NCI-H1930 (cell line): ENCODE measurements at places on chromosomes 11 and 22.
A peak's percentile ranks its signal among the peaks of the same experiment; 100 is the strongest.

DNA sequence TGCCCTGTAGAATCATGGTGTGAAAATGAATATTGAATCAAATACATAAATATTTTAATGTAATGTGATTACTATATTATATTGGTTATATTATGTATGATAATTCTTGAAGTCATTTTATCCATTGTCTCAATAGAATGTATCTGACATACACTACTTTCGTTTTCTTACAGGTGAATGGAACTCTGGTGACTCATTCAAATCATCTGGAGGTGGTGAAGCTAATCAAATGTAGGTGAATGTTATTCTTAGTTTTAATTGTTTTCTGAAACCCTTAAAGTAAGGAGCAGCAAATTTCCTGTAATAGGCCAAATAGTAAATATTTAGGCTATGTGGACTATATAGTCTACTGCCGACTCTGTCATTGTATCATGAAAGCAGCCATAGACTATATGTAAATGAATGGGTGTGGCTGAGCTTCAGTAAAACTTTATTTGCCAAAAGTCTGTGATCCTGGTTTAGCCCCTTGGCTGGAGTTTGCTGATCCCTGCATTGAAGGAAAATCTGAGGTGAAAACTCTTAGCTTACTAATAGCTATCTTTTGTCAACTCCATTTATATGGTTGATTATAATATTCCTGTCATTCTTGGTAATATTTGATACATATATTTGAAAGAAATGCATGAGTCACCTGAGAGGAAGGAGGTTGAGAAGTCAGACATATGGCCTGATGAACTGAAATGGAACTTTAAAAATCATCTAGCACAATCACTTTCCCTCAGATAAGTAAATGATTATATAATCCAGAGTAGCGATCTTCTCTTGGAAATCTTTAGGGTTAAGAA lies 87.2 kb upstream of the GRIK4 start:
- DNase-seq: no peak

DNA sequence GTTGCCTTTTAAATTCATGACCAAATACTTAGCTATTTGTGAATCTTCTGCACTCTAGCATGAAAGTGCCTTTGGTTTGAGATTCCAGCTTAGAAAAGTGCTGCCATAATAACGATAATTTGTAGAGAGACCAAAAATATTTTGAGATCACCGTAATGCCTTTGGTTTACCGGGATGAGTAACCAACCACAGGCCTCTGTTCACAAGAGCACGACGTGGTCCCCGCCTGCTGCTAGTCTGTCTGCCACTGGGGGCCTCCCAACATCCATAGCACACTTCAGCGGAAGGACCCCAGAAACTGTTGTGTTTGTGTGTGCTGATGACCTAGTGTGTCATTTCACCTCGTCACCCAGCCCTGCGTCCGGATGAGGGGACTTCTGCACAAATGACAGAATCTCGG lies 67.0 kb upstream of the RASSF10 start:
- DNase-seq: no peak

- DNase-seq: no peak
Measured at GRCh38 chr11:94866231-94866822, 98.2 kb downstream of the AMOTL1 start.

DNA sequence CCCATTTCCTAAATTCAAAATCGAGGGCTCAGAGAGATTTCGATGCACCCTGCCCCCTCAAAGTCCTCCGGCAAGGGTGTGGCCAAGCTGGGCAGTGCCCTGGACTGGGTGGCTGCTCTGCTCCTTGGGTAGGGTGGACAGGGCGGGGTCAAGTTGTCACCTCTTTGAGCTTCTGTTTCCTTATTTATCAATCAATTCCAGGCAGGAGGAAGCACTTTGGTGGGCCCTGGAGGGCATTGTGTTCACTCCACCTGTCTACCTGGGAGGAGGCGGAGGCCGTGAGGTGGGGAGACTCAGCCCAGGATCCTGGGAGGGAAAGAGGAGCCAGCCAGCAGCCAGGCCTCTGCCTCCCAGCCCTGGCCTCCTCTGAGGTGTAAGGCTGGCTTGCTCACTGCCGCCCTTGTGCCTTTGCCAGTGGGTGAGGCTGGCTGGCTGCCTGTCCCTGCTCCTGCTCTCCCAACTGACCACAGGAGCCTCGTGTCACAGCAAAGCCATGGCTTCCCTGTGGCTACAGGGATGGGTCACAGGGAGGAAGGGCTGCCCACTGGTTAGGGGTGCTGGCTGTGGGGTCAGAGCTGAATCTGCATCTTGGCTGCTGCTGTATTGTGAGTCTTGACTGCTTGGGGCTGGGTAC lies 25.5 kb upstream of the SHISAL1 start:
- no peak for DNase-seq

GRCh38 chr11:129917231-129917630 lies 21.9 kb upstream of the NFRKB start:
- DNase-seq: no peak

DNA sequence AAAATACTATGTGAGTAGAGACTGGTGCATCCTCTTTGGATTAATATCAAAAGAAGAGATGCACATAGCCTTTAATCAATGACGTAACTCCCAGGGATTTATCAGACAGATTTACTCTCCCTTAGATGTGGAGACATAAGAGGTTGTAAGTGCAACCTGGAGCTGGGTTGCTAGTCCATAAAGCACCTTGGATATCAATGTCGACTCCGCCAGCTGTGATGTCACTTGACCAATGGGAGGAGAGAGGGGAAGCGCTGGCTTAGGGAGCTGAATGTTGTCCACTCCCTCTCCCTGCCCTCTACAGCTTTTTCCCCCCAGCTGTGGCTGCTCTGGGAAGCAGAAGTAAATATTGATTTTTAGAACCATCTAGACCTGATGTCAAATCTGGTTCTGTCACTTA lies 28.9 kb upstream of the TMEM86A start:
- DNase-seq: no peak

DNA sequence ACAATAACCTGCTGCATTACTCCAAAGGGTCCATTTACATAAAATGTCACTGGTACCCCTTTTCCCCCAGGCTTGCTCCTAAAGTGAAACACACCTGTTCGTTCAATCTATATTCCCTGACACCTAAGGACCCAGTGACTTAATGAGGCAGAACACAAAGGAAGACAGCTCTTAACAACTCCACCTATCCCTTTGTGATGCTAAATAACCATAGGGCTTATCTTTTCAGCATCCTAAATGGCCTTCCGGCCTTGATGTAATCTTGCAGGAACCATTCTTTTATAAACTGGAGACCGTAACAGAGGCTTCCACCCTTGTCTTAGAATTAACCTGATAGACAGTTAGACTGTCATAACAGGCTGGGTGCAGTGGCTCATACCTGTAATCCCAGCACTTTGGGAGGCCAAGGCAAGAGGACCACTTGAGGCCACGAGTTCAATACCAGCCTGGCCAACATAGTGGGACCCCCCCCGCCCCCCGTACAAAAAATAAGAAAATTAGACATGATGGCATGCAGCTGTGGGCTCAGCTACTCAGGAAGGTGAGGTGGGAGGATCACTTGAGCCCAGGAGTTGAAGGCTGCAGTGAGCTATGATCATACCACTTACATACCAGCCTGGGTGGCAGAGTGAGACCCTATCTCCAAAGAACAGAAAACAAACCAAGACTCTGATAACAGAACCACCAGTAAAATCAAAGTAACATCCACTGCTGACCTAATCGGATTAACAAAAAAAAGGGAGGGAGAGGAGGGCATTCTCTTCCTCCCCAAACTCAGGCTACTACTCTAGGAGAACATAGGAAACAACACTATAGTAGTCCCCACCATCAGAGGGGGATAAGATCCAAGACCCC lies 5.1 kb downstream of the CHEK2 start:
- no peak for DNase-seq

DNA sequence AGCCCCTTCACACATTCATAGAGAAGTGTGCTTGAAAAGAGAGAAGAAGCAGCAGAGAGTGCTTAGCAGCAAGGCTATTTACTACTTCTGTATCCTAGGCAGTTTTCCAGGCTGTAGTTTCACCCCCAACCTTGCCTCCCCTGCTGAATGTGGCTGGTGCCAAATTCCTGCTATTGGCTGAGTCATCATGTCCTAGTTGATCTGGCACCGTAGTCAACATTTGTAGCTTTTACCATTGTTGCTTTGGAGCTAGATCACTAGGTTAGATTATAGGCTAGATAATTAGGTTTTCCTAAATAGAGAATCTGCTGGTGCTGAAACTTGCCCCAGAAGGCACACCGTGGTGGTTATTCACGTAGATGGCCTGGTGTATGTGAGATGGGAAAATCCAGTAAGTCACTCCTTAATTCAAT lies 32.7 kb downstream of the ARHGAP42 start:
- no peak for DNase-seq

DNA sequence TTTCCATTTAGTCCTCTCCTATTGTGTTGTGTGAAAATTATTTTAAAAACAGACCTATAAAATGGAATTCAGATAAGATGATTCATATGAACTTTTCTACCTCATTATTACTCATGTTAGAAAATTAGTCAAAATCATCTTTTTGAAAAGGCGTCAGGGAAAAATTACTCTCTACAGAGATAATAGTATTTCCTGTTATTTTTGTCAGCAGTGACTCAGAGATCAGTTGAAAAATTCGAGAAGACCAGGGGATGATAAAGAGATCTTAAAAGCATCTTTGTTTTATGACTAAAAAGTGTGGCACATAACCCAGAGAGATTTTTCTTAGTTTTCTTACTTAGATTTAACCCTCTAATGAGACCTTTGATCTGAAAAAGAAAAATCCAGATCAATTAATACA lies 157.9 kb upstream of the CARD18 start:
- no peak for DNase-seq

GRCh38 chr11:126601136-126601535 lies 245.7 kb downstream of the ST3GAL4 start:
- no peak for DNase-seq

GRCh38 chr22:50684501-50684900 lies 11.9 kb downstream of the SHANK3 start:
- DNase-seq: no peak

GRCh38 chr11:66883016-66883965 lies 26.4 kb downstream of the LRFN4 start:
- peak; percentile 61 for DNase-seq

DNA sequence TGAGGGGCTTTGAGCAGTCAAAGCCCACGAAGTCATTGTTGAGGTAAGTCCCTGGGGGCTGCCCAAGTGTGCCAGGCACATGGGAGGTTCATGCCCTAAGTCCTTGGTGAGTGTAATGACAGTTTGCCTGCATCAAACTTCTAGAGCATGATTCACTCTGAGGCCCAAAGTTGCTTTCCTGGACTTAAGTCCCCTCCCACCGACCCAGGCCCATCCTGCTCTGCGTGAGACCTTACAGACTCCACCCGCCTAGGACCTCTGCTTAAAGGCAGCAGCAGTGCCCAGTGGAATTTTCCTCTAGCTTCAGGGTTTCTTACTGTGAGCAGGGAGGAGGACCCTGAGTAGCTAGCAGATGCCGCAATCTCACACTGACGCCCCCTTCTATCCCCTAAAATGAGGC lies 5.7 kb upstream of the PVALB start:
- DNase-seq: no peak

DNA sequence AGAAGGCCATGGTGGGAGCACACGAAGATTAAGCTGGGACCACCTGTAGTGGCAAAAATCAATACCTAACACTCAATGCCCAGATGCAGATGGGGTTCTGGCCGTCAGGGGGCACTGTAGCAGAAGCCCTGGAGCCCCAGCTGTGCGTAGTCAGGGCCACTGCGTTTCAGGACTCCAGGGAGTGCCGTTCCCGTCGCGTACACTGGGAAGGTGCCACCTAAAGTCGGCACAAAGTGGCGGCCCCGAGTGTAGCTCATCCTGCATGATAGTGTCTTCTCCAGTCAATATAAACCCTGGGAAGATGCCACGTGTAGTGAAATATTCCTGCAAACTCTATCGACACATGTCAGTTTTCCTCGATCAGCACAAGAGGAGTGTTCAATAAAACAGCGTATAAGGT lies 123.8 kb upstream of the NTM start:
- DNase-seq: peak; percentile 34

DNA sequence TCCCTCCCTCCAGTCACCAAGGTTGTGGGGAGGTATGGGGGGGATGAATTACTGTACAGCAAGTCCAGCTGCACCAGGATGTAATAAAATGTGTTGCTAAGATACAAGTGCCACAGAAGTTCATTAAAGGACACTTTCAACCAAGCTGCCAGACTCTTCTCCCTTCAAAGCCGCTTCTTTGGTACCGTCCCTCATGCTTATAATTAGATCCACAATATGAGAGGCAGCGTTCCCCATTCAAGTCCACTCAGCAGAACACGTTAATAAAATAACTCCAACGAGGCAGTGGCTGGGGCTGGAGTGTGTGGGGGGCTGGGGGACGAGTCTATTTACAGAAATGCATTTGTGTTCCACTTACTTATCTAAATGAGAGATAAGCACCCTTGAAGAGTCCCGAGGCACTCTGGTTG lies 14.7 kb downstream of the PHF21B start:
- no peak for DNase-seq

DNA sequence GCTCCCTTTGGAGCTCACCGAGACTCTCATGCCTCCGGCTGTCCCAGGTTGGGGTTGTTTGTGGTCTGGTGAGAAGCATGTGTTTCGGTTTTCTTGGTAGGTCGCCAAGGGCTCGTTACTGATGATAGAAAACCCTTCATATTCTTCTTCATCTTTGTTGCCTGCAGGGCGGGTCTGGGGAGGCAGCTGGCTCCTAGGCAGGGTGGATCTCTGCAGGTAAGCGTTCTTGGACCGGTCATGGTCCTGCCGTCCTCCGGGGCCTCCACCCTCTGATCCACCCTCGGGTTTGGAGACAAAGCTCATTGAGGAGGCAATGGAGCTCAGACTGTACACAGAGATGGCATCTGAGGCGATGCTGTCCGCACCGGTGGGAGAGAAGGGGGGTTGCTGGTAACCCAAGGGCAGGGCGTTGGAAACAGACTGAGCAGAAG lies 64.3 kb upstream of the PITPNB start:
- DNase-seq: no peak

- no peak for DNase-seq
Measured at GRCh38 chr11:69799582-69799981, 19.6 kb downstream of the FGF3 start.

GRCh38 chr11:78429660-78430059 lies 12.0 kb upstream of the GAB2 start:
- DNase-seq: no peak

- DNase-seq: no peak
Measured at GRCh38 chr22:45885171-45885840, 91.7 kb downstream of the WNT7B start.

DNA sequence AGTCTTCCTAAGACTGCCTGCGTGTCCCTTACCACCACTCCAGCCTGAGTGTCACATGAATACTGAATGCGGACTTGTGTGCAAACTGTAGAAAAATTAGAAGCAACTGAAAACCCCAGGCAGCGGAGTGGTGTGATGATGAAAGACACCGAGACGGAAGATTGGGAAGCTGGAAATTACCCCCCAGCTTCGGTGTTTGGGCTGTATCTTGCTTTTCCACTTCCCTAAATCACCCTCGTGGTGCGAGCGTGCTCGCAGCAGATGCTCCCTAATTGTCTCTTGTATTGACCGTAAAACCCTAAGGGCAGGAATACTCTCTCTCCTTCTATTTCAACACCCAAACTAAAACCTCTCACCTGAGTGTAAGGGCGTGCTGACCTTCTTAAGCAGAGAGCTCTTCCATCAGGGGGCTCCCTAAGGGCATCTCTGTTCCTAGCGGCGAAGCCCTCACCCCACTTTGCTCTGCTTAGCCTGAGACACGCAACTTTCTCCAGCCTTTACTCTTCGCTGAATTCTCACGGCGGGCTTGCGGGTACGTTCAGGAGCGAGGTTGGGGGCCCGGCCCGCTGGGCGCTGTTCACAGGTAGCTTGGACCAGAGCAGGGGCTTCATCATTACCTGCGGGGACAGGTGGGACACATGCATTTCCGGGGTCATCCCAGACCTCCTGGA lies 62.4 kb downstream of the CRYBB2 start:
- no peak for DNase-seq
